NCI-H1930 (cell line): ENCODE measurements at places on chromosomes 5 and 9.
A peak's percentile ranks its signal among the peaks of the same experiment; 100 is the strongest.

DNA sequence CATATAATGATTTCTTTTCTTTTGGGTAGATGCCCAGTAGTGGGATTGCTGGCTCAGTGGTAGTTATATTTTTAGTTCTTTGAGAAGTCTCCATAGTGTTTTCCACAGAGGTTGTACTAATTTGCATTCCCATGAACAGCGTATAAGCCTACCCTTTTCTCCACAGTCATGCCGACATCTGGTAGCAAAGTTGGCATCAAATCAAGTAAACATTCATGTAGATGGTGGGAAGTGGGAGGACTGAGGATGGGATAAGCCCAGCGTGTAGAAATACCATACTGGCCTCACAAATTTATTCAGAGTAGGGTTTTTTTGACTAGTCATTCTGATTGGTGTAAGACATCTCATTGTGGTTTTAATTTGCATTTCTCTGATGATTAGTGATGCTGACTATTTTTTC, 115.4 kb downstream of the EGFLAM start:
- no peak for DNase-seq

- DNase-seq, result no peak
Observed at GRCh38 chr9:76800901-76801300, 36.7 kb downstream of the PCA3 start.

GRCh38 chr5:137752905-137753690, 1.1 kb downstream of the HNRNPA0 start:
- no peak for DNase-seq

DNA sequence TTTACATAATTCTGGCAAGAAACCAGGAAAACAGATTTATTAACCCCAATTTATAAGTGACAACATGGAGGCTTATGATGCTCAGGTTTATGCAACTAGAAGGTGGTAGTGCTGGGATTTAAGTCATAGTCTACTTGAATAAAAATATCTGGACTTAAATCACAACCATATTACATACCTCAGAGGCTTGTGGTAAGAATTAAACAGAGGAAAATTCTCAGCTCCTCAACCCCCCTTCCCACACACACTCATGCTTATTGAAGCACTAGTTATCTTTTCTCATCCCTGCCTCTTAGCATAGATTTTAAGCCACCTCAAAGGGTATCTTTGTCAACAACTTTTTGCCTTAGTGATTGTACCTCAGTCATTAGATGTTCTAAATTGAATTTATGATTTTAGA, 731.0 kb downstream of the PRELID2 start:
- no peak for DNase-seq

DNA sequence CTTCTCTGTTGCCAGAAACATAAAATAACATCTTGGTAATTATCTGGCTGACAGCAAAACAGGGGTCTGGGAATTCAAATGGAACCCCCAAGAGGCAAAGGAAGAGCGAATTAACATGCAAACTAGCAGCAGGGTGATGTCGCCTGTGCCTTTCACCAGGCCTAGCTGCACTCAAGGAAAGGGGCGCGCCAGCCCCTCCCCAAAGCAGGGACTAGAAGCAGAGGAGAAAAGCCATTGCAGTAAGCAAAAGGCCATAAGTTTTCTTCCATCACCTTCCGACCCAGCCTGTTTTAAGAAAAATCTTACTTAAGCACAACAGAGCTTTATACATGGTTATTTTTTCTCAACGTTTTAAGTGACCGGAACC, 539 bp downstream of the POC5 start:
- no peak for DNase-seq

DNA sequence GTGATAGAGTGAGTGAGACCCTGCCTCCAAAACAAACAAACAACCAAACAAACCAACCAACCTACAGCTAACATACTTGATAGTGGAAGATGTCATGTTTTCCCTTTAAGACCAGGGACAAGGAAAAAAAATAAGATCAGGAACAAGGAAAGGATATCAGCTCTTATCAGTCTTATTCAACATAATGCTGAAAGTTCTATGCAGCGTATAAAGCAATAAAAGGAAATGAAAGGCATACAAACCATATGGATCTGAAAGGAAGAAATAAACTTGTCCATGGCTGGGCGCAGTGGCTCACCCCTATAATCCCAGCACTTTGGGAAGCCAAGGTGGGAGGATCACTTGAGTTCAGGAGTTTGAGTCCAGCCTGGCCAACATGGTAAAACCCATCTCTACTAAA, 23.5 kb upstream of the SPIN1 start:
- DNase-seq, result no peak

DNA sequence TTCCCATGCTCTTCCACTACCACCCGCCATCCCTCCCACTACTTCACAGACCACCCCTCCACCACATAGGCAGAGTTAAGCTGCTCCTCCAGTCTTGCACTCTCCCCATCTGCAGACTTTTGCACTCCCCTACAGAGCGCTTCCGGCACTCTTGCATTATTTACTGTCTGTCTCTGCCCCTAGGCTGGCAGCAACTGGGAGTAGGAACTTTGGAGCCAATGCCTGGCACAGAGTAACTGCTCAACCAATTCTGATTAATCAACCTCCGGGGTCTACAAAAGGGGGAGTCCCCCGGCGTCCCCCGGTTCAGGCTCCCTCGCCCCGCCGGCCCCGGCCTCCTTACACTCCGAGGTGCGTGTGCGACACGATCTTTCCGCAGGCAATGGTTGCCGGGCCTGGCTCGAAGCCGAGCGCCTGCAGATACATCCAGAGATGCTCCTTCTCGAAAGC, 498 bp downstream of the HAUS6 start:
- DNase-seq, result no peak

- no peak for DNase-seq
Observed at GRCh38 chr9:132341177-132341840, 13.5 kb downstream of the SETX start.

GRCh38 chr5:52804981-52805380, 17.3 kb downstream of the ITGA1 start:
- DNase-seq, result no peak

DNA sequence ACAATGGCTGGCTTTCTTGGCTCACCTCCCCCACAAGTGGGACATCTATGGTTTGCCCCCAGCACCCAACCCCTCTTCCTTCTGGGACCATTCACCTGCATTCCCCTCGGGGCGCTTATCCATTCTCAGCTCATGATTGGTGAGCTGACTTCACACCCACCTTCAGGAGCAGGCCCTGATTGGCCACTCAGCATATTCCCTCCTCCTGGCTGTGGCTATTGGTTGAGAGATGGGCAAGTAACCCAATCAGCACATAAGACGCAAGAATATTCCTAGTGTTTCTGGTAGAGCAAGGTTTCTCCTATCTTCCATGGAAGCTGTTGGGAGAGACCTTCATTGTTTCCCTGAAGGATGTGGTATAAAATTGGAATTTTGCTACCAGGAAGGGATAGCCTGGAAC, 22.7 kb upstream of the UNC5A start:
- DNase-seq, result no peak

- DNase-seq, result no peak
Observed at GRCh38 chr5:133015466-133015865, 10.9 kb downstream of the ZCCHC10 start.

DNA sequence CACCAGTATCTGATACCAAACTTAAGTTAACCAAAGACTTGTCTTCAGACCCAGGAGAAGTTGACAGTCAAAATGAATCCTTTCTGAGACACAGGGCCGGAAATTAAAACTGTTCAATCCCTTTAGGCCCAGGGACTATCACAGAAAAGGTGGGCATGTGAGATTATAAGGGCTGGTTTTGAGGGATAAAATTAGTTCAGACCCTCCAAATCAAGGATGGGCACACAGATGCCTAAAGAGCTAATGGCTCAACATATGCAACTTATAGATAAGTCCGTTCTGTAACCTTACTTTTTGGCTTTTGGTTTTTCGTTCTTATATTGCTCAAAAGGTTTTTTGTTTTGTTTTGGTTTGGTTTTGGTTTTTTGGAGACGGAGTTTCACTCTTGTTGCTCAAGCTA, 129.6 kb upstream of the ABCA1 start:
- DNase-seq, result no peak

DNA sequence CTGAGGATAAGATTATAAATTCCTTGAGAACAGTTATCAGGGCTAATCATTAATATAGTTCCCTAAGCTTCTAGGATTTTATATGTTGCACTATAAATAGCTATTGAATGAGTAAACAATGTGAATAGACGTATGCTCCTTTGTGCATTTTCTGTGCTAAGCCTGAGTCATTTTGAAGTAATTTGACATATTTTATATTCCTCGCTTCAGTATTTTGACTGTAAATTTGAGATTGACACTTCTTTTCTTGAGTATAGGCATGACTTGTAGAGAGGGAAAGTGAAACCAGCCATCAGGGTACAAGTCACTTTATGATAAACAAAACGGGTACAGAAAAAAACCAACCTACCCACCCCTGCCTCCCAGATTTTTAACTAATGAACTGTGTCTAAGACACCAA, 367.7 kb upstream of the PRR16 start:
- no peak for DNase-seq

DNA sequence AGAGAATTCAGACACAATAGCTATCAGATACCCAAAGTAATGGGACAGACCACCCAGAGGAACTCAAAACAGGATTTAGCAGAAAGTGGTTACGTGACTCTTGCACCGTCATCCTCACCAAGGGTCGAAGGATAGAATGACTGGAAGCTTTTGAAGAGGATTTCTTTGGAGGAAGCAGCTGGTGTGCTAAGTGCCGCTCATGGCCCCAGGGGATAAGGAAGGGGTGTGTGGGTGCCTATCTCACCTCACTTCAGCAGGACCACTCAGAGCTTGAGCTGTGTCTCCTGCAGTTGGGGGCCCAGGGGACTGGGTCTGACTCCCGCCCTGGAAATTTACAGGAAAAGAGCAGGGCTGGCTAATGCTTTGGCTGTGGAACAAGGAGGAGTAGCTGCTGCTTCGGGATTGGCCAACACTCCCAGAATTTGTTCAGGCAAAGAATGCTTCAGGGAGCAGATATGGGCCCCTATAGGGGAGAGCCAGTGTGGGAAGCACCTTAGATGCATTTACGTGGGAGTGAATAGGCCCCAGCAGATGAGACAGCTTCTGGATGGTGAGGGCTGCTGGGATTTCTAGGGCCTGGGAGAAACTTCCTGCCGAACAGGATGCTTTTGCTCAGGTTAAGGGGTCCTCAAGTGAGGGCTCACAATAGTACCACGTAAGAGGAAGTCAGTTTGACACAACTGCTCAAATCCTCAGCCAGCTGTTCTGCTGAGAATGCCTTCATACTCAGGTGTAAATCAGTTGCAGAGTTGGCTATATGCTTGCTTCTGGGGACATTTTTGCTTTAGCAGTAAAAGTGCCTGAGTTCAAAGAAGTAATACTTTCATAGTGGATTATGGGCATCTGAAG, 29.1 kb upstream of the TOMM5 start:
- no peak for DNase-seq

DNA sequence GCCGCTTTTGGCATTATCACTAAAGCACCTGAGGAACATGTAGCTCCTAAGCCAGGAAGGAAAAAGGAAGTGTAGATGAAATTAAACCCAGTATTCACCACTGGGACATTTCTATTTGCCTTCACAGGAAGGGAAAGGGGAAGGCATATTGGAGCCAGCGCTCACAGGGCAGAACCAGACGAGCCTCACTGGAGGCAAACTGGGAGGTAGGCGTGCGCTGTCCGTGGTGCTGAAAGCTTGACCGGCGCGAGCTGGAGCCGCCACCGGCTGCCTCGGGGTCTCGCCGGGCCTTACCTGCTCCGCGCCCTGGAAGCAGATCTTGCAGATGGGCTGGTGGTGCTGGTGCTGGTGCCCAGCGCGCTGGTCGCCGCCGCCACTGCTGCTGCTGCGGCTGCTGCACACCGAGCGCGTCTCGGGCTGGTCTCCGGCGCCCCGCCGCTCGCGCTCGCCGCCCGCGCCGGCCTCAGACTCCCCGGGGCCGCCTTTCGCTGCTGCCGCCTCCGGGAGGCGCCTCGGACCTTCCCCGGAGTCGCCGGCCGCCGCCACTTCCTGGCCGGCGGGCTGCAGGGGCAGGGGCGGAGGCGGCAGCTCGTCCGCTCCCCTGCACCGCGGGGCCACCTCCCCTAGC, 732 bp downstream of the MARCHF11 start:
- DNase-seq, result peak; percentile 50

DNA sequence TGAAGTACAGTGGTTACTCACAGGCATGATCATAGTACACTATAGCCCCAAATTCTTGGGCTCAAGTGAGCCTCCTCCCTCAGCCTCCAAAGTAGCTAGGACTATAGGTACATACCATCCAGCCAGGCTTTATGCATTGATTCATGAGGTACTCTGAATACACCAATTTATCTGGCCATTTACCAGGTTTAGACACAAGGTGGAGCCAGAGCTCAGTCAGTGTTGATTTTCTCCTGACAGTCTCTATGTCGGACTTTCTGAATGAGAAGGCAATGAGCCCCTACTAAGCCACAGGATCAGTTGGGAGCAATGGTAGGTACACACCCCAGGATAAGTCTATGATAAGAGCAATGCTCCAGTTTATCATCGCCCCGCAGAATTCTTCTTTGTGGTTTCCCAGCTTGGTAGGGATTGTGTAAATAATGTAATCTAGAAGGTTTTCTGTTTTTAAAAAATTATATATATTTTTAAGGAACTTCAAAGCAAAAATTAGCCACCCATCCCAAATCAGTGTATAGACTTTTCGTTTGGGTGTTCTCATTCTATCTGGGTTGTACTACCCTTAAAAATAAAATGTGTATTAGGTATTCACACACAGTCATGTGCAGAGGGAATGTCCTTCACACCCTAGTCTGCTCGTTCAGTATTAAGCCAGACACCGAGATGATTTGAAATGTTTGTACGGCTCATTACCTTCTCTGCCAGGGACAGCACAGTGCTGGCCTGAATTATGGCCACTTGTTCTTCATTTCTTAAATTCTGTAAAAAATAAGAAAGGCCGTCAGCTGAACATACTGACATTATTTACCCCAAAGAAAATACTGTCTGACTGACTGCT, 118.4 kb upstream of the DPYSL3 start:
- peak; percentile 38 for DNase-seq

DNA sequence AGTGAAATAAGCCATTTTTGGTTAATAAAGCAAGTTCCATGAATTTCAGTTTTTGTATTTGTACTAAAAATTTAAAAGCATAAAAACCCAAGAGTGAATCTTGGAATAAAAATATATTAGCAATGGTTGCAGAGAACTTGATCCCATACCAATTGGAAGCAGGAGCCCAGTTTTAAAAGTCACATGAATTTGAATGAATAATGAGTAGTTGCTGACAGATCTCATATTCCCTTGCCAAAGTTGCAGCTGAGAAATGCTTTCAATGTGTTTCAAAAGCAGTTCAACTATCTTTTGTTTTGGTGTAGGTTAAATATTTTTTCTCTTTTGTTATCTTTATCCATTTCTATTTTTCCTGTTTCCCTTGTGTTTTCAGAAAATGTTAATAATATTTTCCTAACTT, 818.6 kb downstream of the CDH18 start:
- DNase-seq, result no peak

DNA sequence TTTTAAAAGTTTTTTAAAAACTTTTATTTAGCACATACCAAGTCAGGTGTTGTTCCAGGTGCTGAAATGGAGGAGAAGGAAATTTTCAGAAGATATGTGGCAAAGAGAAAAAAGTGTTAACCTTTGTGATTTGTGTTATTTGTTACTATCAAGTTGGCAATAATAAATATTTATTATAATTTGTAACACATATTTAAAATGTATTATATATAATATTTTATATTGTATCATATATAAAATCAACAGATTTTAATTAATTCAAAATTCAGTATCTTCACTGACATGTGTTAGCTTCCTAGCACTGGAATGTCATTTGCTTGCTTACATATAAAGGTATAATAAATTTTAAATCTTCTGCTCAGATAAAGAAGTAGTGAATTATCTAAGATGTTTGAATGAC, 71.5 kb downstream of the STK32A start:
- no peak for DNase-seq

GRCh38 chr5:107704681-107705401, 34.1 kb upstream of the EFNA5 start:
- DNase-seq, result peak; percentile 71

GRCh38 chr5:96595300-96596090, 66.7 kb upstream of the CAST start:
- no peak for DNase-seq
